Stimulated activated CD4-positive, alpha-beta T cell treated with anti-CD3 and anti-CD28 coated beads, Interleukin-1b, Interleukin-23, amount 100 ng/mL, for 4 hours (primary cell): ENCODE measurements at places on chromosomes 4 and X.

GRCh38 chr4:33381816-33382215 lies 2661.6 kb downstream of the PCDH7 start:
- no peak for DNase-seq

GRCh38 chrX:101287402-101287801 lies 3.7 kb downstream of the TAF7L start:
- no peak for DNase-seq

- peak; percentile 36 for DNase-seq
Observed at GRCh38 chr4:47122592-47123291, 91.4 kb downstream of the GABRB1 start.

DNA sequence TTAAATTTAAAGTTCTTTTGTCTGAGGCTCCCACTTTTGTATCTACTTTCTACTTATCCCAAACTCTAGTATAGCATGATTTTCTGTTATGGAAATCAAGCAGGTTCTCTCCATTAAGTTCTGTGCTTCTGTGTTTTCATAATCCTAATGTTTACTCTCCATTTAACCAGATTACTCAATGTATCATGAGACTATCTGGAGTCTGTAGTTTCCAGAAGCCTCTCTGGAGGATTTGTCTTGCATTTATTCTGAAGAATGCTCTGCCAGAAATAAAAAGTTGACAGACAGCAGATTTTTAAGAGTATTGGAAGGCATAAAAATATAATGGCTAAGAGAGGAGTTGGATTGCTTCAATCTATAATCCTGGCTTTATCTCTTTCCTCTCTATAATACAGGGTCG lies 39.2 kb upstream of the PLS3 start:
- DNase-seq: no peak

- no peak for DNase-seq
Observed at GRCh38 chrX:50877310-50877709, 33.2 kb upstream of the BMP15 start.

GRCh38 chr4:167966143-167966542 lies 126.2 kb upstream of the ANXA10 start:
- DNase-seq: no peak
